ENCODE measurements at places on chromosomes 4 and X.

DNA sequence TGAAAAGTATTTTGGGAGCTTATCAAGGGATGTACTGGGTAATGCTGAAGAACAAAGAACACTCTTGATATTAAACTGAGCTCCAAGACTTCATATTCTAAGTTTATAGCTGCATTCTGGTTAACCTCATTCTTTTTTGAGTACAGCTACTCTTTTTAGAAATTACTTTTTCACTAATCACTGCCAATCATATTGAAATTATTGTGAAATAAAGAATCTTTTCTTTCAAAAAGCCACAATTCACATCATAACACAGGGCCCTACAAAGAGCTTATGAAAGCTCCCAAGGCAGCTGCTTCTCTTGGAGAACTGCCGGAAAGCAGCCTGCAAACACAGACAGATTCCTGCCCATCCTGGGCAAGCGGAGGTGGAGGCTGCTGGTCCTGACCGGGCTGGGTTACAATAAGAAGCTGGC is 121.4 kb downstream of the RNF150 start:
- DNase-seq: no peak

DNA sequence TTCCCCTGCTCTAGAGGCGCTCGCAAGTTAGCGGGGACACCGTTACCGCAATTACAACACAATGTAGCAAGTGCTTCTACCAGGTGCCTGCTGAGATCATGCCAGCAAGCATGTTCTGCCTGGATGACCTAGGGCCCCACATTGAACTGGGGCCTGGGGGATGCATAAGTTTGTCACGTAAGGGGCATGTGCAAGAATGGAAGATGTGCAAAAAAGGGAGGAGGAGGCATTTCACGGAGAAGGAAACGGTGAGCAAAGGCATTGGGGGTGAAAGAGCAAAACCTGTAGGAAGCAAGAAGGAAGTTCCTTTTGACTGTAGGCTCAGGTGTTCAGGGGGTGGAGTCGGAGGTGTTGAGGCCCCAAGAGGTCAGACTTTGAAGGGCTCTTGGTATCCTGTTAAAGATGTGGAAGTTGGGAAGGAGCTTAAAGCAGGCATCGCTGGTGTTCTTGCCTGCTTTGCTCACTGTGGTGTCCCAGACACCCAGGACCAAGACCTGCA is 602 bp upstream of the SCARB2 start:
- DNase-seq: no peak

GRCh38 chr4:148216866-148217814 is 225.1 kb downstream of the NR3C2 start:
- no peak for DNase-seq

GRCh38 chr4:85527815-85528214 is 52.9 kb downstream of the ARHGAP24 start:
- no peak for DNase-seq

DNA sequence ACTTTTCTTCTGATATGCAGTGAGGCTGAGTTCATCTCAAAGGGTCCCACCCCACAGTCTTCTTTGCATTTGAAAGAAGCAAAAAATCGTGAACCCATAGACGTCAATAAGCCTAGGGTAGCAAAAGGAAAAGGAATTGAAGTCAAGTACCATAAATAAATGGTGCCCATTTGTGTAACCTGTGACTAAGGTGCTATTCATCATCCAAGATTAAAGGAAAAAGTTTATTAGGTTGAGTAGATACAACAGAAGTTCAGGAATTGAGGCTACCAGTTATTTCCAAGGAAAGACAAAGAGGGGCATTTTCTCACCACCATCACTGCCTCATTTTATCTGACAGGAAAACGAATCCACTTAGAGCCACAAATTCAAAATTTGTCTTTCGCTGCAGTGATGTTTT is 18.8 kb upstream of the GRSF1 start:
- no peak for DNase-seq

DNA sequence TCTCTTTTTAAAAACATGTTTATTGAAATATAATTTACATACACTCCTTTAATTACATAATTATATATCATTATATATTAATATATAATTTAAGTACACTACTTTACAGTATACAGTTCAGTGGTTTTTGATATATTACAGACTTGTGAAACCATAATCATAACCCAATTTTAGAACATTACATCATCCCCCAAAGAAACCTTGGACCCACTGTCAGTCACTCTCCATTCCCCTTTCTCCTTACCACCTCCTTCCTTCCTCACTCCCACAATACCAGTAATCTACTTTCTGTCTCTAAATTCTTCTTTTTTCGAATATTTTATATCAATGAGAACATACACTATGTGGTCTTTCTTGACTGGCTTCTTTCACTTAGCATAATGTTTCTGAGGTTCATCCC is 17.9 kb upstream of the EXOSC9 start:
- DNase-seq: no peak
